ENCODE measurements at places on chromosomes 2 and 18.

- no peak for DNase-seq
Observed at GRCh38 chr18:38369772-38370690, 804.4 kb upstream of the CELF4 start.

DNA sequence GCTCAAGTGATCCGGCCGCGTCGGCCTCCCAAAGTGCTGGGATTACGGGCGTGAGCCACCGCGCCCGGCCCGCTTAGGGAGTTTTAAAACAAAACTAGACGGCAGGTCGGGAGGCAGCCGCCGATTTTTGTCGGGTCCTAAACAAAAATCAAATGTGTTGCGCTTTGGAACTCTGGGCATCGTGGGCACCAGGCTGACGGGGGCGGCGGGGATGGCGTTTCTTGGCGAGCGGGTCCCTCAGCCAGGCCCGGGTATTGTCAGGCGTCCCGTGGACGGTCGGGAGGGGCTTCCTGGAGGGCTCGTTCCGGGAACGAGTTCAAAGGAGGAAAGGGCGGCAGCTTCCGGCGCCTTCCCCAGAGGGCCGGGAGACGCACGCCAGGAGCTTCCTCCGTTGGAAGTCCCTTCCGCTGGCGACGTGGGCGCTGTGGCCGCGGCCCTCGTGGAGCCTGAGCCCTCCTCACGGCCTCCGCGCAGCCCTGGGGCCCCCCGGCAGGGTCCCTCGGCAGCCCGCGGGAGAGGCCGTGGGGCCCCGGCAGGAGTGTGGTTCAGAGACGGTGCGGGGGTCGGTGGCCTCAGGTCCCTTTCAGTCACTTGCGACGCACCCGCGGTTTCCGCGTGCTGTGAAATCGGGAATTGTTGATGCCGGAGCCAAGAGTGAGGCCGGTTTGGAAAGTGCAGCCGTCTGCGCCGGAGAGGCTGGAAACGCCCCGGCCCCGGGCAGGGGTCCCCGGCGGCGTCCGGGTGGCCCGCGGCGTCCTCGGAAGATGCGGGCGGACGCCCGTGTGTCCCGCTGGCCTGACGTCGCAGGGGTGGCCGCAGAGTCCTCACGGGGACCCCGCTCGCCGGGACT, 59.3 kb downstream of the EMILIN2 start:
- peak; percentile 28 for DNase-seq

DNA sequence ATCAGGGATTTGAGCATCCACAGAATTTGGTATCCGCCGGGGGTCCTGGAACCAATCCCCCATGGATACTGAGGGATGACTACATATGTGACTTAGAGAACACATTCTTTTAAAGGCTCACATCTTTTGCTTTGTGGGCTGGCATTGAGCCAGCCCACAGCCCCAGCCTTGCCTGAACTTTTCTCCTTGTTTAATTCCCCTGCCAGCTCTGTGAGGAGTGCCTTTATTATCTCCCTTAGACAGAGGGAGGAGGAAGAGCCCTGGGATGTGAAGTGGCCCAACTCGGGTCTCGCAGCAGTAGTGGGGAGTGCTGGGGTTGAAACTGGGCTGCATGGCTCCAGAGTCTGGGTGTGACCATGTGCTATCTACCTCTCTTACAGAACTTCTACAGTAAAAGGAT, 7.6 kb downstream of the TTC39C start:
- DNase-seq, result no peak

GRCh38 chr2:86476092-86476491, 34.9 kb downstream of the KDM3A start:
- DNase-seq, result no peak

GRCh38 chr18:59041819-59042815, 97.6 kb upstream of the SEC11C start:
- no peak for DNase-seq

DNA sequence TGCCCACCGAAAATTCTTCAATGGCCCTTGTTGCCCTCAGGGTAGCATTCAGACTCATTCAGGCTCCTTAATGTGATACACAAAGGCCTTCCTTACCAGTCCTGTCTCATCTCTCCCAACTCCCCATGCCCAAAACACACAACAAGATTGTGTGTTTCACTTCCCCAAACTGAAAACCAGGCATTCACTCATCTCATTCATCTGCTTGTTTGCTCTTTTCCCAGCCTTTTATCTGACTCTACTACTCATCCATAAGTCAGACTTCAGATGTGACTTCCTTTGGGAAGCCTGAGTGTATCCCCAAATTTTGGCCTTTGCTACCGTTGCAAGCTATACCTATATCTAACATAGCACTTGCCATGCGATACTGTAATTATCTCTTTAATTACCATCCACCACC, 9.7 kb upstream of the SLC39A10 start:
- no peak for DNase-seq

DNA sequence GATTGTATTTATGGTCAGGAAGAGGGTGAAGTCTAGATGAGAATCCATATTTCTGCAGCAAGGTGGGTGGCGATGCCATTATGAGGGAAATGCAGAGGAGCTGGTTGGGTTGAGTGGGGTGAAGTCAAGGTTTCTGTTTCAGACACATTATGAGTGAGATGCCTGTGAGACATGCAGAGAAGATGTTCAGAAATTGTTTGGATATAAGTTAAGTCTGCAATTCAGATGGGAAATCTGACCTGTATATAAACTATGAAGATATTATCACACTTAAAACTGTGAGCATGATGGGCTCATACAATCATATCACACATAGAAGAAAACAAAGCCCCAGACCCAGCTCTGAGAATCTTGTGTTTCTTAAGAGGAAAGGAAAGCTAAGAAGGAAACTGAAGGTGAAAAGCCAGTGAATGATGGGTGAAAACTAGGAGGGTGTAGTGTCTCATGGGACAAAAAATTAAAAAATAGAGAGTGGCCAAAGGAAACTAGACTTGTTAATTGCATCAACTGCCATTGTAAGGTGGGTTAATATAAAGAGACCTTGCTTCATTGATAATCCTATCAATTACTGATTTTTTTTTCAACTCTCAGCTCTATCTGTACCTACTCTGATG, 14.2 kb downstream of the GALNT5 start:
- no peak for DNase-seq

GRCh38 chr2:161119483-161119882, 40.7 kb upstream of the TANK start:
- no peak for DNase-seq

- DNase-seq, result no peak
Observed at GRCh38 chr18:45303026-45303425, 312.2 kb upstream of the SLC14A2 start.

GRCh38 chr2:150120326-150120955, 367.0 kb downstream of the RND3 start:
- DNase-seq, result no peak

DNA sequence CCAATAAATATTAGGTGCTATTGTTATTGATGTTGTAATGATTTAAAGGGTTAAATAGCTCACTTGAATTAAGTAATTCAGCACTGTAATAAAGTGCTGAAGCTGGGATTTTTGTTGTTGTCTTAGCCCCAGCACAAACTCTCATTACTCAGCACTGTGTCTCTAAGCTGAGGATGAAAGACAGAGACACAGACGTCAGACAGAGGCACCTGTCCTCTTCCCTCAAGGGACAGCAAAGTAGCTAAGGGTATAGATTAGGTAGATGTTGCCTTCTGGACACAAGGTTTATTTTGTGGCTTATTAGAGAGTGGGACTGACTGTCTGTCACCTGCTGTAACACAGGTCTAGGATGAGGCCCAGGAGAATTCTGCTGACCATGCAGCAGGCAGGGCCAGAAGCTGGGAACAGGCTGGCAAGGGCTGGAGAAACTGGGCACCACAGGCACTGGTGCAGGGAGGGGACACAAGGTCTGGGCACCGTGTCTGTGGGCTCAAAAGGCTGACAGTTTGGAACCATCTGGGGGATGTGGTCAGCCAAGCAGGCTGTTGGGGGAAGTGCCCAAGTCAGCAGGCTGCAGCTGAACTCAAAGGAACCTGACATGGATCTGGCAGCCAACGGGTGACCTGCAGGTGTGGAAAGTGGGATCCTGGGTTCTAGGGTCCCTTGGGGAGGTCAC, 20.0 kb upstream of the PTPN4 start:
- DNase-seq, result no peak

DNA sequence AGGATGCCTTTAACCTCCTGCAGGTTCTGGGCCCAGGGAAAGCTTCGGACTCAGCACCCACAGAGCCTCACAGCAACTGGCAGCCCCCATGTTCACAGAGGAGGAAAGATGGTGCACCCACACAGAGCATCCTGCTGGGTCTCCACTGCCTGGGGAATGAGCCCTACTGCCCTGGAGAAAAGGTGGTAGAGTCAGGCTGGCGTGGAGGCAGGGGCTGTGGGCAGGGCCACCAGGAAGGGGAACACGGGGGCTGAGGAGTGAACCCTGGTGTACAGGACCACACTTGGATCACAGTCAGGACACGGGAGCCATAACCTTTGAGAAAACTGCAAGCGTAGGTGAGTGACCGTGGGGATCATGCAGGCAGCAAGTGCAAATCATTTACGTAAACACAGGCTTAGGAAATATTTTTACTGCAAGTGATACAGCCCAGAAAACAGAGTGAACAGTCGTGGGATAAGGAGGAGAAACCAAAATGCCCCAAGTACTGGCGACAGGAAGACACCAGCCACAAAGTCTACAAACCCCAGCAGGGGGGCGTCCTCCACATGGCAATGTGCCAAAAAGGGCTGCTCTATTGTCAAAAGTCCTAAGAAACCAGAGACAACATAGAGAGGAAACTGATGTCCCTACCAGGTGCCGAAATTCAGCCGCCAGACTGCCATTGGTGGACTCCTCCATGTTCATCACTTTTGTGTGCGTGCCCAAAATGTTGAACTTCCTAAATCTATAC, 27.6 kb downstream of the STAT1 start:
- DNase-seq, result no peak

DNA sequence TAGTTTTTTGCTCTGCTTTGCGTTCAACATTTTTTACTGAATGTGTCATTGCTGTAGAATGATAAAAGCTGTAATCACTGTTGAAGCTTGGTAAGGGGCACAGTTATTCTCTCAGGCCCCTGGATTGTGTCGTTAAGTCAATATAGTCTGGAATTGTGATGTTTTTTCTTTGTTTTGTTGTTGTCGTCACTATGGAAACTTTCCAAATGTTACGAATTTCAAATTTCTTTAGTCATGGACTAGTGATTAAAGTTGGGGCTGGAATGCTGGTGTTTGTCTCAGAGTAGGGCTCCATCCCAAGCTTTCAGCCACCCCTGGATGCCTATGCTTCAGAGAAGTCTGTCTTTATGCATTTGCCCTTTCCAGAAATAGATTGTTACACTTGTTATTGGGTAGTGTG, 287.2 kb downstream of the CDH19 start:
- DNase-seq, result no peak

DNA sequence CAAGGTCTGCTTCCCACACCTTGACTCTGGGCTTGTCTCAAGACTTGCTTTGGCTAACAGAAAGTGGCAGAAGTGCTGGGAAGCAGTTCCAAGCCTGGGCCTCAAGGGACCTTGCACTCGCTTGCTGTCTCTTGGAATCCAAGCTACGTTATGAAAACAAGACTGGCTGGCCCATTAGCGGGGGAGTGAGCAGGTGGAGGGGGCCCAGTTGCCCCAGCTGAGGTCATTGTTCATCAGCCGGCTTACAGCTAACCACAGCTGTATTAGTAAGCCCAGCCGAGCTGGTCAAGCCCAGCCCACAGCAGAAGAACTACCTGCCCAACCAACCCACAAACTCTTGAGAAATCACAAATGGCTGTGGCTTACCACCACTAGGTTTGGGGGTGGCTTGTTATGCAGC, 63.1 kb downstream of the MARCO start:
- DNase-seq, result no peak

DNA sequence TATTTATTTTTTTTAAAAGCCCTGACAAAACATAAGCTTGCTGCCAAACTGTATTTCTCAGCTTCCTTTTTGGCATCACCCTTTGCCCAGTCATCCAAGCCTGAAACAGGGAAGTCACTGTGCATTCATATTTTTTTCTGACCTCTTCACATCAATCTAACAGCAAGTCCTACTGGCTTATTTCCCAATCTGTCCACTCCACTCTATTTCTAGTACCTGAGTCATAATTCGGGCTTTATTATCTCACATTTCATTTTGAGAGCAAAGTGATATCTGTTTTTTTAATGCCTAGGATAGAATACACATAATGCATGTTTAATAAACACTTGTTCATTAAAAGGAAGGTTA, 5.1 kb downstream of the HNMT start:
- no peak for DNase-seq

DNA sequence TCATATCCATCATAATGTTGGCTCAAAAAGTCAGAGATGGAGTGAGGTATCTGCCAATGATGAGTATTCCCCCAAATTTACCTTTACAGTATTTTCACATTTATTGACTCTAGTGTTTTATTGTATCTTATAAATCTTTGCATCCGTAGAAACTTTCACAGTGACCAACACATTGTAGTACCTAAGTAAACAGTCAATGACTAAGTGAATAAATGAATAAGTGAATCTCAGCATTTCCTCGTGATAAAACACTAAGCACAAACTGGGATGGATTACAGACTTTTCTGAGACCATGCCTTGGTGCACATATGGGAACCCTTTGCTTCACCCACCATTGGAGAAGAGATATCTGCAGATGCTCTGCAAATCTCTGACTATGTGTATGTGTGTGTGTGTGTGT, 429.9 kb downstream of the NR4A2 start:
- DNase-seq, result no peak

GRCh38 chr18:25233528-25234321, 118.2 kb downstream of the ZNF521 start:
- no peak for DNase-seq

- no peak for DNase-seq
Observed at GRCh38 chr2:30109856-30110255, 37.0 kb upstream of the YPEL5 start.

- no peak for DNase-seq
Observed at GRCh38 chr2:60567096-60567495, 13.6 kb upstream of the BCL11A start.

GRCh38 chr2:3429066-3429610, 49.6 kb downstream of the TRAPPC12 start:
- DNase-seq, result no peak

GRCh38 chr2:78024996-78025395, 502.8 kb upstream of the LRRTM4 start:
- DNase-seq, result no peak

DNA sequence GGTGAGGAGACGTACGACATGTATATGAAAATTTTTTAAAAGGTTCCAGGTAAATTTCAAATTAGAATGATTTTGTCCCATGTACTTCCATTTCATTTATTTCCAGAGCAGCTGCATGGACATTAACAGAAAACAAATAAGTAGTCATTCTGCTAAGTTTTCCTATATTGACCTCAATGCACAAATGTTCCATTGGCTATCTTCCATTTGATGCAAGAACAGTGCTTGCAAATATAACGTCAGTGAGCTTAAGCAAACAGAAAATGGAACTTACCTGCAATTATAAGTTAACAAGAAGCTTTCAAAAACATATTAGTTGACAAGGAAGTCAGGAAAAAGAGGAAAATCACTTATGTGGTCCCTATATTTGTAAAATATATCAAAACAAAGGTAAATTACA, 16.6 kb downstream of the PAIP2B start:
- DNase-seq, result no peak
